EL (cell line): ENCODE measurements at places on chromosomes 3 and 15.
A peak's percentile ranks its signal among the peaks of the same experiment; 100 is the strongest.

- DNase-seq, result no peak
Measured at GRCh38 chr15:38701149-38701548, 136.5 kb upstream of the RASGRP1 start.

GRCh38 chr15:26352909-26353308, 420.0 kb downstream of the GABRB3 start:
- no peak for DNase-seq

- DNase-seq, result no peak
Measured at GRCh38 chr3:45775571-45776300, 20.6 kb downstream of the SLC6A20 start.

GRCh38 chr3:105354429-105354828, 12.3 kb upstream of the ALCAM start:
- peak; percentile 63 for DNase-seq

GRCh38 chr3:166444756-166445155, 607.5 kb upstream of the BCHE start:
- DNase-seq, result no peak
